ENCODE measurements at places on chromosomes 6 and 20.

DNA sequence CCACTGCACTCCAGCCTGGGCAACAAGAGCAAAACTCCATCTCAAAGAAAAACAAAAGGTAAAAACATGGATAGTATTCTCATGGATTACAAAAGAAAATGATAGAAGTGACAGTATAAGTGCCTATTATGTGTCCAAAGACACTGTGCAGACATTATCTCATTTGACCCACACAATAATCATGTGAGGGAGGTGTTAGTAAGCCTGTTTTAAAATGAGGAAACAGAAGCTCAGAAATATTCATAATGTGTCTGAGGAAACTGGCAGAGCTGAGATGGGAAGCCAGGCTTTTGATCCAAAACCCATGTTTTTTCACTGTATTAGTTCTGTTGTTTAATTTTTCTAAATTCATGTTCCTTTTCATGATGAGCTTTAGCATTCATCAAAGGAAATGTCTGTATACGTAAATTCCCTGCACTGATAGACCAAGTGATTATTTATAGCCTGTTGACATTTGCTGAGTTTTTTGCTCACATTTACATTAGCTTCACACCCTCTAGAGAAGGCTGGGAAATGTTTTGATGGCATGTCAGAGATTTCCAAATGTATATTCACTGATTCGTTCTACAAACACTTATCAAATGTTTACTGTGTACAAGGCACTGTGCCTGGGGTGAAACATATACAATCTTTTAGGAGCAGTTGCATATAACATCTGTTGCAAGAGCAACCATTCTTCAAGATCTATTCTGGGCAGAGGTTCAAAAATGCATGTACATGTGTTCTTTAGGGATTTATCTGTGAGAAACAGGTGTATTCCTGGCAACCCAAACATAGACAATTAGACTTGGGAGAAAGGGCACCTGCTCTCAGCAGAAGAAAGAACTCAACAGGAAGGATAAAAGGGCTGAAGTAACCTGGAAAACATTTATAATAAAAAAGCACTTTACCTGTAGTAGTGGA lies 331.5 kb downstream of the SAMD5 start:
- DNase-seq, result peak; percentile 67

DNA sequence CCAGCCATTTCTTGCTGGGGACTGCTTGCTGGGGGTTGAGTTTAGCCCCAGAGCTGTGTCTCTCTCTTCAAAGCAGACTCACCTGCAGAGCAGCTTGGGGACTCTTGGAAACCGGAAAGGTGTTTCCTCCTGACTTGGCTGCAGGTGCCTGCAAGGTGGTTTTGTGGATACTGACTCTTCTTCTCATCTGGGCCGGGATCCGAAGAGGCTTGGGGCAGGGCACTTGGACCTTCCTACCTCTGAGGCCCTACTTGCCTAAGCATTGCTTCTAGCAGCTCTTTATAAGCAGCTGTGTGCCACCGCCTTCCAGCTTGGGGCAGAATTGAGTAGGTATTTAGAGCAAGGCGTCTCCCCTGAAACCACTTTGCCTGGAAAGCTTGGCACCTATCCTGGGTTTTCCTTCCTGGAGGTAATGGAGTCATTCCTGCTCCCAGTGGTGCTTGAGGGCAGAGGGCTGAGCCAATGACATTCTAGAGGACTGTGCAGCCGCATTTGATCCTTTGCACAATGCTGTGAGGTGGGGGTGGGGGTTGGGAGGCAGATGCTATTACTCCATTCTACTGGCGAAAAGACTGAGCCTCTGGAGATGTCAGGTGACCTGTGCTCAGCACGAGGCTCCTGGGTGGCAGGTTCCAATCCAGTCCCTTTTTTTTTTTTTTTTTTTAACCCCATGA lies 3.4 kb upstream of the CTSZ start:
- no peak for DNase-seq

DNA sequence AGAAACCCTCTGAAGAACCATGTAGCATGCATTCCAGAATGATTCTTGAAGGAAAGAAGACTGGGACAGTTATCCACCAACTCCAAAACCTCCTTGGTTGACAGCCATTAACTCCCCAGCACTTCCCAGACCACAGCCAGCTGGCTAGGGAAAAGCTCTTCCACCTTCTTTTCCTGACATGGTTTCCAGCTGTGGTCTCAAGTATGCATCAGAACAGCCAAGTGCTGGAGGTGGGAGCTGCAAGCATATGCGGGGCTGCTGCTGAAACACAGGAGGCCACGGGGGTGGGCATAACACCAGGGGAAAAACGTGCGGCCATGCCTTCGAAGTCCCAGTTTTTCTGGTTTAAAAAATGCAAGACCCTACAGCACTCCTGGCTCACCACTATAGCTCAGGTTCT lies 108.0 kb upstream of the FAM184A start:
- no peak for DNase-seq

DNA sequence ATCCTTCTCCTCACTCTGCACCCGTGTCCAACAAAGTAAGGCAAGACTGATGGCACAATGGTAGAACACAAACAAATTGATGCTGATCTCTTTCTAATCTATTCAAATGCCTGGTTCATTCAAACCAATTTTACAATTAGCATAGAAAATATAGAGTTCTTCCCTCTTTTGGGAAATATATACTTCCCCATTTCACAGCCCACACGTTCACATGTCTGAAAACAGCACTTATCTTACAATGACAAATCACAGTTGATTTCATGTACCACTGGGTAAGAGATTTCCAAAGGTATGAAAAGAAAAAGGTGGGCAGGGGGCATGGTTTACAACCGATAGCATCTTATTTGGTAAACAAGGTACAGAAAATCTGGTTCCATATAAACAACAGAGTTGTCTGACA lies 137.6 kb downstream of the RNGTT start:
- no peak for DNase-seq

DNA sequence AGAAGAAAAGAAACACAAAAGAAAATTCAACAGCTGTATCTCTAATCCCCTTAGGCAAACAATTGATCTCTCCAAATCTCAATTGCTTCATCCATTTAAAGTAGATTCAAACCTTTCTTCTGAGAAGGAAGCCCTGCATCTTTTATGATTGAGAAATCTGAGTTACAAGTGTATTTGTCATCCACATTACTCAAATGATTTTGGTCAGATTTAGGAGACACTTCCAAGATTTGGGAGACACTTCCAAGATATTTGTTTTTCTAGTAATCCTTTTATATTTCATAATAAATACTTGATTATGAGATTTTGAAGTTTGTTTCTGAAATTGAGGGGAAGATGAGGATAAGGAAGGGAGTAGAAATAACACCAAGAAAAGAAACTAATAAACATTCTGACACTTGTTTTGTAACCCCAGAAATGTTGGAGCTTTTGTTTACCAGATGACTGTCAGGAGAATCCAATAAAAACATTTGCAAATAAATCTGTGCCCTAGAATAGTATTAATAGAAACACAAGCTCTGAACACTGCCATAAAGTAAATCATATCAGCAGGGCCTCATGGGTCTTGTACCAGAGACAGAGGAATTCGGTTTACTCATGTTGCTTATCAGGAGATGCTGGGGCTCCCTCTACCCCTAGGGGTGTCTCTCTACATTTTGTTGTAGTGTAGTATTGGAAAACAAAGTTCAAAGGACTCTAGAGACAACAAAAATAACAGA lies 314.3 kb upstream of the NT5E start:
- DNase-seq, result no peak

- peak; percentile 16 for DNase-seq
These were observed 398.0 kb downstream of the EPHA7 start for GRCh38 chr6:93021235-93021915.

- DNase-seq, result no peak
These were observed 762 bp downstream of the SIRPB1 start for GRCh38 chr20:1618954-1619540.

DNA sequence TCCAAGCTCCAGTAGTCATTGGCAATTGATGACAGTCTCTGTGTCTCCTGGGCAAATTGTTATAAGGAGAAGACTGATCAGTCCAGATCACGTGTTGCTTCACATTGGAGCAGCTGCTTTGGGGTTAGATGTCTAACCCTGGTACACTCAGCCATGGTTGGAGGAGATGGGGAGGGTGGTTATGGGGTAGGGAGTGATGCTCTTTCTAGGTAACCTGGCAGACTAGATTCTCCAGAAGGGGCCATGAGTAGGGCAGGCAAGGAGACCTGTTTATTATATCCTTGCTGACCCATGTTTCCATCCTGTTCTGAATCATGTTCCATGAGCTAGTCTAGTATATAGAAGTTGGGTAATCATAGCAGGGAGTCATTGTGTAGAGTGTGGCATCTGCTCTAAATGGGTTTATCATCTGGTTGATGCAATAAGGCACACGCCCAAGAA lies 50.8 kb upstream of the BACH2 start:
- DNase-seq, result no peak

DNA sequence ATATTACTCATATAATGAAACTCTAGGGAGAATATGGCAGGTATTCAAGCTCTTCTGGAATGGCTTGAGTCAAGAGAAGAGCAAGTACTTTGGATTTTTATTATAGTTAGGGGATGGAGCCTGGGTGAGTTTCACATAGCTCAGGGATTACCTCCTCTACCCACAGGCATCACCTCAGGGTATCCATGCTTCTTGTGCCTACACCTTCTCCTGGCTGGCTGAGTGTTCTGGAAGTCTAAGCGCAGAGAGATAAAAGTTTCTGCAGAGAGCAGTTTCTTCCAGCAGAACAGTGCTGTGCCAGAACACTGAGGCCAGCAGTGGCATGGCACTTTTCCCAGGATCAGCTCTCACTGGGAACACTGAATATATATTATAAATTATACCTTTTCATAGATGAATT lies 199.7 kb upstream of the KCNQ5 start:
- DNase-seq, result no peak

GRCh38 chr6:114176726-114177125 lies 166.1 kb downstream of the HS3ST5 start:
- DNase-seq, result no peak

GRCh38 chr6:18465410-18466154 lies 78.4 kb downstream of the RNF144B start:
- no peak for DNase-seq

GRCh38 chr6:14814016-14814415 lies 431.9 kb upstream of the JARID2 start:
- DNase-seq, result no peak

GRCh38 chr20:58077282-58077681 lies 151.2 kb downstream of the ANKRD60 start:
- no peak for DNase-seq

DNA sequence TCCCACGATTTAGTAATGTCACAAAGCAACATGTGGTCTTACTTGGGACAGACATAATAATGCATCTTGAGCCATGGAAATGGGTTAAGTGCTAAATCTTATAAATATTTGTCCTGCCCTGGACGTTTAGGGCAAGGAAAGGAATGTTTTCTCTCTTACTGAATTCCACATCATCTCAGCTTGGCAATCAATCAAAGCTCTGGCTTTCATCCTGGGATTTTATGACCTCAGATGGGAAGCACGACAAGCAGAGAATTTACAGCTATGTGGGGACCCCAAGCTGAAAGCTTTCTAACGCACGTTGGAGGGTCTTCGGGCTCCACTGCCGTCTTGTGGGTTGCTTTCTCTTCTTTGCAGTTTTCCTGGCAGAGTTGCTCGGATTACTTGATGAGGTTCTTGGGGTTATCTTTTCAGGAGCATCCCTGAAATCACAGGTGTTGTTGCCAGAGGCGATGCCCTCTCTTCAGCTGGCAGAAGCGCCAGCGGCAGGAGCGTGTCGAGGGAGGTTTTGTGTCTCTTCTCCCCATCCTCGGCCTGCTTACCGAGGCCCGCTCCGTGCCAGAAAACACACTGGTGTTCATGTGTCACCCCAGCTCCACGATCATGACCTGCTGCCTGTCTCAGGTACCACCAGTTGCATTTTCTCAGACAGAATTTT lies 73.4 kb upstream of the FRMD1 start:
- DNase-seq, result no peak

DNA sequence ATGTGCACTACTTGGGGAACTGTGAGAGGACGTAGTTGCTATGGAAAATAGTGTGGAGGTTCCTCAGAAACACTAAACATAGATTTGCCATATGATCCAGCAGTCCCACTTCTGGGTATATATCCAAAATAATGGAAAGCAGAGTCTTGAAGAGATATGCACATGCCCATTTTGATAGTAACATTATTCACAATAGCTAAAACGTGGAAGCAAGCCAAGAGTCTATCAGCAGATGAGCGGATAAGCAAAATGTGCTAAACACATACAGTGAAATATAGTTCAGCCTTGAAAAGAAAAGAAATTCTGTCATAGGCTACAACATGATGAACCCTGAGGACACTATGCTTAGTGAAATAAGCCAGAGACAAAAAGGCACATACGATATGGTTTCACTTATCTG lies 11.1 kb downstream of the SYNDIG1 start:
- DNase-seq, result no peak

DNA sequence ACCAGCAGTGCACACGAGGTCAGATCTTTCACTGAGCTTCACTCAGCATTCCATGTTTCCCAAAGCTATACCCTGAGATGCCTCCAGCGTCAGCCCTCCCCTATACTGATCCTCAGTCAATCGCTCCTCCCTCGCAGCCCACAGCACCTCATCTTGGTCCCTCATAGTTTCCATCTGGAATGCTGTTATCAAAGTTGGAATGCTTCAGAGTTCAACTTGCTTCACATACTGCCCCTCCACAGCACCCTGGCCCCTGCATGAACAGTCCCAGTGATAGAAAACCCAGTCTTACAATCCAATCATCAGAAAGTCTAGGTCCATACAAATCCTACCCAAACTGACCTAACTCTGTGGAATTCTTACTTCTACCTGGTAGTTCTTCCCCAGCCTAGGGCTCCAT lies 20.0 kb downstream of the SPAG4 start:
- no peak for DNase-seq

DNA sequence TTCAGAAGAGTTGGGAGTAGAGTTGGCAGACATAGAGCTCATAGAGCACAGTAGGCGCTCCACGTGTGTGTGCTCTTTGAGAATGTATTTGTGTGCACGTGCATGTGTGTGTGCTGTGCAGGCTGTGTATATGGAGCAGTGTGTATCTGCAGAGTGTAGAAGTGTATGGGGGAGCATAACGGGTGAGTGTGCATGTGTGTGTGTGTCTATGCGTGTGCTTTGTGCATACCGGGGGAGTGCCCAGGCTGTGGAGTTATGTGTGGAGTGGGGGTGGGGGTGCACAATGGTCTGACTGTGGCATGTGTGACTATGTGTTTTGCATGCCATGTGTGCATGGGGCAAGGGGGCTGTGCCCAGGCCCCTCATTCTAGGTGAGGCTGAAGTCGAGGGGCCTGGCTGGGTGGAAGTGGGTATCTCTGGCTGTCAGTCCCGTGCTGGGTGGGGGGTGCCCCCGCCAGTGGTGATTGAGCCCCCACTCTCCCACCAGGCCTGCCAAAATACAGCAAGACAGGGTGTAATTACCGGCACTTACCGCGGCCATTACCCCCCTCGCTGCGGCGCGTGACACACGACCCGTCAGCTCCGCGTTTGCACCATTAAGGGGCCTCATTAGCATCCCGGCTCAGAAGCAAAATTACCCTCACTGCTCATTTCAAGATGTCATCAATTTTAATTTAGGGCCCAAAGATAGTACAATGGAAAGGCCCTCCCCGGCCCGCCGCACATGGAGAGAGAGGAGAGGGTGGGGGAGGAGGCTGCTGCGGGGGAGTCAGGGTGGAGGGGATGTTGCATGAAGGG lies 39.1 kb downstream of the MDFI start:
- peak; percentile 69 for DNase-seq

DNA sequence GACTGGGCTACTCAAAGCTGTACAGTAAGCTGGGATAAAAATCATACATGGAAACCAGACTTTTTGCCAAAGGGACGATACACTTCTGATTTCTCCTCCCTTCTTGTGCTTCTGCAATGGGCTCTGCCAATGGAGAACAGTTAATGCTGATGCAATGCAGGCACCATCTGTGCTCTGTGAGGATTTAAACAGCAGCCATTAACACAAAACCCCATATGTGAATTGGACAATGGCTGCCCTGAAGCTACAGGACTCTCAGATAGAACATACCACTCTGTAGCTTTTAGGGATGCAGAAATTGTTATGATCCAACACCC lies 71.9 kb downstream of the GJA10 start:
- DNase-seq, result no peak

Measured in NCI-H748 treated with DMSO at 0.1 percent for 48 hours (cell line).